Stimulated activated CD4-positive, alpha-beta T cell treated with anti-CD3 and anti-CD28 coated beads, Interleukin-1b, Interleukin-23, amount 100 ng/mL, for 1 hour (primary cell): ENCODE measurements at places on chromosomes 1 and 21.

GRCh38 chr1:101420406-101420805 lies 183.6 kb downstream of the S1PR1 start:
- no peak for DNase-seq

DNA sequence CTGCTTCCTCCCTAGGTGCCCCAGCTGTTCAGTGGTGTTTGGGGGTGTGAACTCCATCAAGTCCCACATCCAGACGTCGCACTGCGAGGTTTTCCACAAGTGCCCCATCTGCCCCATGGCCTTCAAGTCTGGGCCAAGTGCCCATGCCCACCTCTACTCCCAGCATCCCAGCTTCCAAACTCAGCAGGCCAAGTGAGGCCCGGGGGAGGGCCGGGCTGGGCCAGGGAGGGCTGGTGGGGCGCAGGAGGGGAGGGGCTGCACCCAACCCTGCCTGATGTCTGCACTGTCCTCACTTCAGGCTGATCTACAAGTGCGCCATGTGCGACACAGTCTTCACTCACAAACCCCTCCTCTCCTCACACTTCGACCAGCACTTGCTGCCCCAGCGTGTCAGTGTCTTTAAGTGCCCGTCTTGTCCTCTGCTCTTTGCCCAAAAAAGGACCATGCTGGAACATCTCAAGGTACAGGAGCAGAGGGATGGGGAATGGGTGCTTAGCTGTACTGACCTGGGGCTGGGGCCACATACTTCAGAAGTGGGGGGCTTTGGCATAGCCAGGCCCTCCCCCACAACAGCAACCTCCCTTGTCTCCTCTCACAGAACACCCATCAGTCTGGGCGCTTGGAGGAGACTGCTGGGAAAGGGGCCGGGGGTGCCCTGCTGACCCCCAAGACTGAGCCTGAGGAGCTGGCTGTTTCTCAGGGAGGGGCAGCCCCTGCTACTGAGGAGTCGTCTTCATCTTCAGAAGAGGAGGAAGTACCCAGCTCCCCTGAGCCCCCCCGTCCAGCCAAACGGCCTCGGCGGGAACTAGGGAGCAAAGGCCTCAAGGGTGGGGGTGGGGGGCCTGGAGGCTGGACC lies 7.2 kb downstream of the ZNF687 start:
- no peak for DNase-seq

DNA sequence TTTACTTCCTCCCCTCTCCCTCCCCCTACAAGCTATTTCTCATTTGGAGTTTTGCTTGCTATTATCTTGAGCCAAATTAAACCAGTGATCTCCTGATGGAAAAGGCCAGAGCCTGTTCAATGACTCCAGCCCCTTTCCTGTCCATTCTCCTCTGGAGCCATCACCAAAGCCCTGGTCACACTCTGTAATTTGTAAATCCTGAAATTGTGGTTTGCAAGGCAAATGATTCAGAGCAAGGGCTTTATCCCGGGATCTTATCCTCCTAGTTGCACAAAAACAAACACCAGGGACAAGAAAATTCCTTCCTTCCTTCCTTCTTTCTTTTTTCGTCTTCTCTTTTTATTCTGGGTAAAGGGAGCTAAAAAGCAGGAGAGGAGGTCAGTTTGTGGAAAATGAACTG lies 366.1 kb upstream of the ST6GALNAC5 start:
- no peak for DNase-seq

- no peak for DNase-seq
Observed at GRCh38 chr1:88237058-88237457, 447.0 kb upstream of the PKN2 start.

DNA sequence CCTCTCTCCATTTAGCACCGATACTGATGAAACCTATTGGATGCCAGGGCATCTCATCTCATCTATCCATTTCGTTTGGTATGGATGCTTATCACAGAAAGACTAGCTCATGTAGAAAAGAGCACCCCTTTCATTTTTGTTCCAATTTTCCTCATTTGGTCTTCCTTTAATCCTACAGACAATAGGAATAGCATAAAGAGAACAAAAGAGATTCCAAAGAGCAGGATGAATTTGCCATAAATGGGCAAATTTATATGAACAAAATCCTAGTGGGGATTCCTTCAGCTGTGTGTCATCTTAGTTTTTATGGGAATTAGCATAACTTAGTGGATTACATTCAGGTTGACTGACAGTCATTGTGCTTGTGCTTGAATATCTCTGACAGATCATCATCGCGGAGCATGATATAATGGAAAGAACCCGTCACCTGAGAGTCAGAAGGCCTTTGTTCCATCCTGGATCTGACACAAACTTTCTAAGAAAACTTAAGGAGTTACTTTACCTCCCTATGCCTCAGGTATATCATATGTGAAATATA lies 777.5 kb upstream of the ADGRL2 start:
- DNase-seq, result no peak

DNA sequence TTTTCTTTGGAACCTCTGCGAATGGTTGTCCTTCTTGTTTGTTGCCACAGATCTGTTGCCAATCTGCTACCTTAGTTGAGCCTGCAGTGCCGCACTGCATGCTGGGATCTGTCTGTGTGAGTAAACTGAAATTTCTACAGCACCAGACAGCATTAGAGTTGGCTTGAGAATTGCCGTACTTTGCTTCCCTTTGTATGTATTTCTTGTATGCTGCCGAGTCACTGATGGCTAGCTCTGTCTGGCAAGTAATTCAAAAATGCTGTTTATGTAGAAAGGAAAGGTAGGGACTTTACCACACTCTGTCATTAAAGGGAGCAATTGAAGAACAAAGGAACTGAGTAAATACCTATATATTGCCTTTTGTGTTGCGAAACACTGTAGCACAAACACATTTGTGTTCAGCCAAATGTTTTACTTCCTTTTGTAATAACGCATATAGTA lies 857.4 kb downstream of the USP25 start:
- no peak for DNase-seq

GRCh38 chr21:36141513-36141925 lies 6.6 kb downstream of the CBR3 start:
- DNase-seq, result no peak

DNA sequence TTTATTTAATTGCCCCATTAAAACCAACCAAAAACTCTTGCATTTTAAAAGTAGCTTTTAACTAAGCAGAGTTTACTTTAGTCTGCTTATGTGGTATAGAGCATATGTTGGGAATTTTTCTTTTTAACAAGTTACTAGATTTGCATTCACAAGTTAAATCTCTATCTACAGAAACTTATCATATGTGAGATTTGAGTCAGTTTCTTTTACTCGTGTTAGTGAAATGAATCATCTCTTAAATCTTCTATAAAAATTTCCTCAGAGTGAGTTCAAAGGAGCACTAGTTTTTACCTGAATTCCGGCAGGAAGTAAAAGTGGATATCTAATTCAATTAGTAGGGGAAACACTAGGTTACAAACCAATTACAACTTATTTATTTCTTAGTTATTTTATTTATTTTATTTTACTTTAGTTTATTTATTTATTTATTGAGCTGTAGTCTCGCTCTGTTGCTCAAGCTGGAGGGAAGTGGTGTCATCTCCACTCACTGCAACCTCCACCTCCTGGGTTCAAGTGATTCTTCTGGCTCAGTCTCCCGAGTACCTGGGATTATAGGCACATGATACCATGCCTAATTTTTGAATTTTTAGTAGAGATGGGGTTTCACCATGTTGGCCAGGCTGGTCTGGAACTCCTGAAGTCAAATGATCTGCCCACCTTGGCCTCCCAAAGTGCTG lies 1609.6 kb upstream of the B3GALT2 start:
- DNase-seq, result no peak

DNA sequence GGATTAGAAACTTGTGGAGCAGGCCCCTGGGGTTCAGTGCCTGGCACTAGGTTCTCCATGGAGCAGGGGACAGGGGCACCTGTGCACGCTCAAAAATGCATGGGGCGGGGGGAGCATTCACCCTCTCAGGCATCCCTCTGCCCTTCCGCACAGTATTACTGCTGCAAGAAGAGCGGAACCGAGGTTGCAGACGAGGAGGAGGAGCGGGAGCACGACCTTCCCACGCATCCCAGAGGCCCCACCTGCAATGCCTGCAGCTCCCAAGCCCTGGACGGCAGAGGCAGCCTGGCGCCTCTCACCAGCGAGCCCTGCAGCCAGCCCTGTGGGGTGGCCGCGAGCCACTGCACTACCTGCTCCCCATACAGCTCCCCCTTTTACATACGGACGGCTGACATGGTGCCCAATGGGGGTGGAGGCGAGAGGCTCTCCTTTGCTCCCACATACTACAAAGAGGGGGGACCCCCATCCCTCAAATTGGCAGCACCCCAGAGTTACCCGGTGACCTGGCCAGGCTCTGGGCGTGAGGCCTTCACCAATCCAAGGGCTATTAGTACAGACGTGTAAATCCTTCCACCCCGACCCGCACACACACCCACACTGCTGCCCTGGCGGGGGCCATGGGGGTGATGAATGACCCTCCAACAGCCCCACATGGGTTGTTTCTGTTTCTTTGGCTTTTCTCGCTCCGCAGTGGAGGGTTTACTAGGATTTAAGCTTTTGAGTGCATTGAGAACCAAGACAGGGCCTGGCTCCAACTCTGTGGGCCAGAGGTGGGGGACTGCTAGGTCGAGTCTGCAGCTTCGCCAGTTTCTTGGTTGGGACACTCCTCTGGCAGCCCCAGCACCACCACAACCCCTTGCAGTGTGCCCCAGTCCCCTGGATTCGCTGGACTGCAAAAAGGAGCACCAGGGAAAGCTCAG lies 63.7 kb downstream of the TOR1AIP2 start:
- no peak for DNase-seq

DNA sequence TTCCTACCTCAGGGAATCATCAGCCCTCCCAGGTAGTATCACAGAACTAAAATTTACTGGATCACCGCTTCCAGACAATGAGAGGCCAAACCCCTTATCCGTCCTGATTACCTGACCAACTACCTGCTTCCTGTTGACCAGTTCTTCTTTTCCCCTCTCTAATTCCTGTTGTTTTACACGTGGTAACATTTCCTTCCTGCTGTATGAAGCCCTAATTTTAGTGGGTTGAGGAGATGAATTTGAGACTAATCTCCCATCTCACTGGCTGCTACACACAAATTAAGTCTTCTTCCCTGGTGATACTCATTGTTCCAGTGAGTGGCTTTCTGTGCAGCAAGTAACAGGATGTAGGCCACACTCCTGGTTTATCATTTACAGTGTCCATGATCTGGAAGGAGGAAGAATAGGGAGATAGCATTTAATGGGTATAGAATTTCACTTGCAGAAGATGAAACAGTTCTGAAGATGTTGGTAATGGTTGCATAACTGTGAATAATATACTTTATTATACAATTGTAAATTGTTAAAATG lies 2112.9 kb downstream of the NCAM2 start:
- no peak for DNase-seq

DNA sequence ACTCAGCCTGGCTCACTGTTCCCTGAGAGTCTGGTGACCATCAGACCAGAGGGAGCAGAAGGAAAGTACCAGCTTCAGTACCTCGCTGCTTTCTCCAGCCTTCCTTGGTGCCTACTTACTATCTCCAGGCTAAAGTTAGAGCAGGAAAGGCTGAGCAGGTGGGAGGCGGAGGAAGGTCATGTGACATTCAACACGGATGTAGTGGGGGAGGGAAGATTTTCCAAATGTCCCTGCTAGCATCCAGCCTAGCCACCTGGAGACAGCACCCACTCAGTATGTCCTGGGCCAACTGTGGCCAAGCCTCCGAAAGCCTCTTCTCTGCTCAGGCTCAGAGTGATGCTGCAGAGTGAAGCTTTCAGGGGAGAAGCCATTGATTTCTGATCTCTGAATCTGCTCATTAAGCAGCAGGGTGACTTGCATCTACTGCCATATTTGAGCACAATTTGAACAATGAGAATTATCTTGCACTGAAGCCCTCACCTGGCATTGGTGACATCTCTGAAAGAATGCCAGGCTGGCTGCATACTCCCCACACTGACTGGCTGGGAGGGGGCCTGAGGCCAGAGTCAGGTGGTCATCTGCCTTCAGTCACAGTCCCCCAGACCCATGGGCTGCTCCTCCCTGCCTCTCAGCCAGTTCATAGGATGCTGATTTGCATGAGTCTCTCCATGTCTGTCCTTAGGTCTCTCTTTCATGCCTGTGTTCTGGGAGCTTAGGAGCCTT lies 86.2 kb downstream of the KCND3 start:
- no peak for DNase-seq

DNA sequence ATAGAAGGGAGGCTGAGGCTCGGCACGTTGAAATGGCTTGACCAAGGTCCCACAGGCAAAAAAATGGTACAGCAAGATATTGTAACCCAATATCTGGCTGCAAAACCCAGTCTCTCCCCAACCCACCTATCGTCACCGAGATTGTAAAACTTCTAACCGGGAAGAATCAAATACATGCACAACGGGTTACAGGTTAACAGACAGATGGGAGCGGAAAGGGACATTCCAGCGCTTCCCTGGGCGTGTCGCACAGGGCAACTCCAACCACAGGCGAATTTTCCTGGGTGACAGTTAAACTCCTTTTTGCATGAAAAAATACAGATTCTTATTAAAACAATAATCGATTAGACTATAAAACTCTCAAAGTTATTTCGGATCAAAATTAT lies 31.8 kb upstream of the JUN start:
- DNase-seq, result no peak

- no peak for DNase-seq
Observed at GRCh38 chr1:109827986-109828385, 64.3 kb upstream of the EPS8L3 start.

DNA sequence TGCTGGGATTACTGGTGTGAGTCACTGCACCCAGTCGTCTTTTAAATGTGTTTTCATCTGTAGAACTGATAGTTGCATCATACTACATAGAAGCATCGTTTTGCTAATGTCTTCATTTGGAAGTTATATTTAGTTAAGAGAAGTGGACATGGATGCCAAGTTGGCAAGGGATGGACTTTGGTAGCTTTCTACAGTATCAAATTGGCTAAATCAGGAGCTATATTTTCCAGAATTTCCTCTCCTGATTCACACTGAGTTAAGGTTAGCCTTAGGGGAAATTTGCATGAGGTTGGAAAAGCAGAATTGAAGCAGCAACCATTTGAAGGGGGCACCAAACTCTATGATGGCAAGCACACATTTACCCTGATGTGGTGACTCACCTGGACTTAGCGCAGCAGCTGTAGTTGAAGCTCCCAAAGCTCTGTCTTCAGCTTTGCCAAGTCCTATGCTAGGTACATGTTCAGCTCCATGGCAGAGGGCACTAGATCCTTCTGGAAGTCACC lies 43.9 kb downstream of the DUSP10 start:
- no peak for DNase-seq
